ENCODE measurements at places on chromosomes 6 and 20.
A peak's percentile ranks its signal among the peaks of the same experiment; 100 is the strongest.

DNA sequence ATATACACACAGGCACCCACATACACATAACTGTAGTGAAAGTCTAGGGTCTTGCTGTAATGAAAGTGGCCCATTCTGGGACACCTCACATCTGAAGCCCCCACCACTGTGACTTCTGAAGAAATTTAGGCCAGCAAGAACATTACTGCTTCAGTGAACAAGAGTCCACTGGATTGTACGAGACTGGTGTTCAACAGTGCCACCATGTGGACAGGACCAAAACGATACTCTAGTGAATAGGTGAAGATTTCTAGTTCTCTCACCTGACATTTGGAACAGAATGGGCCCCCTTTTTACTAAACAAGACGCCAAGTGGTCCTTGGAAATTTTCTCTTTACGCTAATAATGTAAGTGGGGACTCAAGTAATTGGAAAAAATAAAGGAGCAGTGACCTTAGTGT is 156.9 kb downstream of the MAFB start:
- DNase-seq = no peak

DNA sequence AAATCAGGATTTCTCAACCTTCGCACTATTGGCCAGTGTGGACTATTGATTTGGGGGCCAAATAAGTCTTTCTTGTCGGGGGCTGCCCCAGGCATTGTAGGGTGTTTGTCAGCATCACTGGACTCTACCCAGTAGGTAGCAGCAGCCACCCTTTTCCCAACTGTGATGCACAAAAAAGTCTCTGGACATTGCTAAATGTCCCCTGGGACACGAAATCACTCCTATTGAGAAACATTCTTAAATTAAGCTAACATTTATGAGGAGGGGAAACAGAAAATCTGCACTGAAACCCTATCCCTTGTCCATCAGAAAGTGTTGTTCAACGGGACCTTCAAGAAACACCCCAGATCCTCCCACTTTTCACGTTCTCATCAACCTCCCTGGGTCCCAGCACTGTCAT is 54.2 kb downstream of the NFATC2 start:
- no peak for DNase-seq

- DNase-seq = no peak
Observed at GRCh38 chr6:14734416-14735340, 511.2 kb upstream of the JARID2 start.

GRCh38 chr6:110738899-110739365 is 76.3 kb downstream of the CDK19 start:
- no peak for DNase-seq

DNA sequence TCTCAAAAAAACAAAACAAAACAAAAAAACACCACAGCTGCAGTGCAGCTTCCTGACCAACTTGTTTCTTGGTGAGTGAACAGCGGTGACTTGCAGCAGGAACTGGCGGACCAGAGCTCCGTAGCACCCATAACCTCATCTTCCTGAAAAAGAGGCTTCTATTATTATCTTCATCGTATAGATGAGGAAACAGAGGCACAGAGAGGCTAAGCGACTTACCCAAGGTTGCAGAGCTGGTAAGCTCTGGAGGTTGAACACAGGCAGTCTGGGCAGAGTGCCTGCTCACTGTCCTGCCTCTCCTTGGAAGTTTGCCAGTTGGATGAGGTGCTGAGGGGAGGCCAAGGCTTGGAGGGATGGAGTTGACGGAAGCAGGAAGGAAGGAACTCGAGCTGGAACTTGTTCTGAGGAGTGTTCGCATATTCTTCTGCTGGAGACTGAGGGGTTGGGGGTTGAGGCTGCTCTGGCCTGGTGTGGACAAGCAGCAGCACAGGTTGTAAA is 47.9 kb upstream of the CCDC167 start:
- DNase-seq = no peak

DNA sequence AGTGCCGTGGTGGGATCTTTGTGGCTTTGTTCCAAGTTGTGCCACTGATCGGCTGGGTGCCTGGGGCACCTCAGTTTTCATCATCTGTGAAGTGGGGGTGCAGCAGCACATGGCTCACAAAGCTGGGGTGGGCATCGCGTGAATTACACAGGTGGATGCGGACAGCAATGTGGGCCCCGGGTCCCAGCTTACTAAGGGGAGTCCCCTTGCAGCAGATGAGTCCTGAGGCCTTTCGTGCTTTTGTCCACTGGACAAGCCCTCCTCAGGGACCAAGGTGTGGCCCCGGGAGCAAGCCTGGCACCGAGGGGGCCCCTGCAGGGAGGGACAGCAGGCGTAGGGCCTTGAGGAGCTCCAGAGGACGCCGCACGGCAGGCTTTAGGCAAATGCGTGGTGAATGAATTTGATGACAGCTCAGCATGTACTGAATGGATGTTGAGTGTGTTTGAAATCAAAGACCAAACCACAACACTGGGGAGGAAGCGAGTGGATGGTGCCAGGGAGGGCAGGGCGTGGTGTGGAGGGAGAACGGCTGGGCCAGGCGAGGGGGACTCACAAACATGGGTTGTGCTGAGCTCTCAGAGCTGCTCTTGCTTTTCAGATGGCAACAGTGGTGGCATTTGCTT is 53.2 kb downstream of the IRF4 start:
- no peak for DNase-seq

- DNase-seq = no peak
Observed at GRCh38 chr6:4356899-4357659, 221.7 kb upstream of the ECI2 start.

GRCh38 chr6:137147195-137147594 is 26.2 kb downstream of the IL22RA2 start:
- DNase-seq = no peak

DNA sequence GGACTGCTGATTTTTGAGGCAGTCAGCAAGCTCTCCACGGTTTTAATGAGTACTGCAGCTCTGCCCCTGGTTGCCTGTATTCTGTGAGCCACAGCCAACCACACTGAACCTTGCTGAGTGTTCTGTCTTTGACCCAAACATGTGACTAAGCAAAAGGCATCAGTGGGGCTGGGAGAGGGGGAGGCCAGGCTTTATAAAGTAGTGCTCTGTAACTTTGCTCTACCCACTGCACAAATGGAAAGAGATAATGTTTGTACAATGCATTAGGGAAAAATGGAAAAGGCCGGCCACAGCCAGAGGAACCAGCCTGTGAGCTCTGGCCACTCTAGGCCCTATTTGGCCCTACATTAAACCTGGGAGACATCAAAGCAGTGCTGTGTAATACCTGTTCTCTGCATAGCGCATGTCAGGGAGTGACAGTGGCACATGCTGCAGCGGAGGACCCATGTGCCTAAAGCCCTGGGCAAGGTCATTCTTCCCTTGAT is 22.0 kb downstream of the KLHL31 start:
- no peak for DNase-seq

GRCh38 chr20:24658920-24659660 is 189.7 kb downstream of the SYNDIG1 start:
- no peak for DNase-seq

GRCh38 chr20:59376109-59376841 is 75.9 kb downstream of the EDN3 start:
- no peak for DNase-seq

GRCh38 chr6:167796192-167796981 is 30.3 kb upstream of the AFDN start:
- no peak for DNase-seq

DNA sequence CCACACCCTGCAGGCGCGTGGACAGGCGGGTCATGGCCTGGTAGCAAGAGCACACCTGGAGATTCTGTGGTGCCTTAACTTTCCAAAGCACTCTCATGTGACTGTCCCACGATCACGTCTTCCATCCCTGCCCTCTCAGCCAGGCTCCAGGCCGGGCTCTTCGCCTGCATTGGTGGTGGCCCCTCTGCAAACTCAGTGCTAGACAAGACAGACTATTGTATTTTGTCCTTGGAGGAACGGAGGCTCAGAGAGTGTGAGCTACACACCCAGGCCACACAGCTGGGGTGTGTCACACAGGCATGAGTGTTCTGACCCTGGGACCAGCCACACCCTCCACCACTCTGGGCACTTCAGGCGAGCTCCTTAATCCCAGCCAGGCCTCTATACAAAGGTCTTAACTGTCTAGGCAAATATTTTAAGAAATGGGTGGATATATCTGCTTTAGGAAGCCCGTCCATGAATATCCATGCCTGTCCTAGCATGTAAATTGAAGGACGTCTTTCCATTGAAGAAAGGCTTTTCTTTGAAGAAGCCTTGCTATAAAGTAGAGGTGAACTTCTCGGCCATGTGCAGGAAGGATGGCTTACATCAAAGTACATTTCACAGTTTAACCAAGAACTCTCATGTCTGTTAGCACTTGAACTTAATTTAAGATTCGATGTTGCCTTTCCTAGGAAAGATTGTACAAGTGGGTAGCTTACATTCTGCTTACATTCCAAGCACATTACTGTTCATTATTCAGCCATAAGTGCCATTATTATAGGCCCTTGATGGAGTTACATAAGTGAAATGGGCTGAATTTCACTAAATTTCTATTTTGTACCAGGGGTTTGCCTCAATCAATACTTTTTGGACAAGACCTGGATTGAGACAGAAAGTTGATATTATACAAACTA is 263.9 kb downstream of the DLL1 start:
- DNase-seq = no peak

GRCh38 chr6:100153636-100154275 is 159.7 kb upstream of the MCHR2 start:
- no peak for DNase-seq

DNA sequence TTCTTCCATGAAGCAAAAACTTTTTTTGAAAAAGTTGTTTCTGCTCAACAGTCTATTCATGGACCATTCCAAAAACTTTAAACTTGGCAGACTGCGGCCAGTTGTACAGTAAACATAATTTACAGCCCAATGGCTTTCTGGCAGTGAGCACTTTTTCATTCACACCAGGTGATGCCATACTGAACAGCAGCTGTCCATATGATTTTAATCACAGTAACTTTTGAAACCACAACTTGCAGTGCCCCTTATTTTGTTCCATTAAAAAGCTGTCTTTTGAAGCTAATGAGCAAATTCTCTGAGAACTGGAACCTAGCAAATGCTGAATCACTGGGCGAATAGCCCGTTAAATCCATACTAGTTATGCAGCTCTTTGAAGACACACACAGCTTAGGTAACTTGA is 576.6 kb downstream of the PTPRT start:
- DNase-seq = no peak

DNA sequence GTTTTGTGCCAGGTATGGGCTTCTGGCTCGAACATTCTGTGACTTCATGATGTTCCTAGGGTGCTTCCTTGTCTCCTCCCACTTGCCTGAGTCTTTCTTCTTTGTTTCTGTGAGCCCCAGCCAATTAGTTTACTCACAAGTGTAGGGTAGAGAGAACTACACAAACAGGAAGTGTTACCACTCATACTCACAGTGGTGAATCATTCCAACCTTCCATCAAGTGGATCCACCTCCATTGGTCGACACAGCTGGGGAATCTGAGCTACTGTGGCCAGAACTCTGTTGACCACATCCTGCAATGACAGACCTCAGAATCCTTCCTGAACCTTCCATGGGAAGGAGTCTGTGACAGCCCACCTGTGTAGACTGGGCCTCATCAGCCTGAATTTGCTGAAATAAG is 76.8 kb downstream of the UNC5CL start:
- DNase-seq = no peak

GRCh38 chr6:128421788-128422187 is 98.6 kb downstream of the PTPRK start:
- no peak for DNase-seq

GRCh38 chr6:143060806-143061596 is at the start of gene AIG1:
Gene AIG1 (plus strand): TSS chr6:143060889. CDS start chr6:143060926, 37 bp downstream.
- peak; percentile 47 for DNase-seq

- DNase-seq = no peak
Observed at GRCh38 chr6:29762781-29763214, 39.6 kb downstream of the HLA-F start.

DNA sequence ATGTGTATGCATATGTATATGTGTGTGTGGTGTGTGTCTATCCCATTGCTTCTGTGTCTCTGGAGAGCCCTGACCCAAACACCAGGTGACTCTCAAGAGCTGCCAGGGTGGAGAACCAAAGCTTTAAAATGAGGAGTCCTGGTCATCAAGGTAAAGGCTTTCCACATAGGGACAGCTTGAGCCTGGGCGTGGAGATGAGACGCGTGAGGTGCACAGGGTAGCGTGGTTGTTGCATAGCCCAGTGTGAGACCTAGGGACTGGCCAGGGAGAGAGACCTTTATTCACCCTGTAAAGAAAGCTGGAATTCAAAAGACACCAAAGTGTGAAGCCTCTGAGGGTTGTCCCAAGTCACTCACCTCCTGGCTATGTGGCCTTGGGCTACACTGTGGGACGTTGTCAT is 149.1 kb downstream of the SYCP2 start:
- DNase-seq = no peak

GRCh38 chr20:22074635-22075034 is 369.2 kb downstream of the PAX1 start:
- DNase-seq = no peak

- no peak for DNase-seq
Observed at GRCh38 chr6:13764996-13765395, 49.4 kb downstream of the MCUR1 start.

DNA sequence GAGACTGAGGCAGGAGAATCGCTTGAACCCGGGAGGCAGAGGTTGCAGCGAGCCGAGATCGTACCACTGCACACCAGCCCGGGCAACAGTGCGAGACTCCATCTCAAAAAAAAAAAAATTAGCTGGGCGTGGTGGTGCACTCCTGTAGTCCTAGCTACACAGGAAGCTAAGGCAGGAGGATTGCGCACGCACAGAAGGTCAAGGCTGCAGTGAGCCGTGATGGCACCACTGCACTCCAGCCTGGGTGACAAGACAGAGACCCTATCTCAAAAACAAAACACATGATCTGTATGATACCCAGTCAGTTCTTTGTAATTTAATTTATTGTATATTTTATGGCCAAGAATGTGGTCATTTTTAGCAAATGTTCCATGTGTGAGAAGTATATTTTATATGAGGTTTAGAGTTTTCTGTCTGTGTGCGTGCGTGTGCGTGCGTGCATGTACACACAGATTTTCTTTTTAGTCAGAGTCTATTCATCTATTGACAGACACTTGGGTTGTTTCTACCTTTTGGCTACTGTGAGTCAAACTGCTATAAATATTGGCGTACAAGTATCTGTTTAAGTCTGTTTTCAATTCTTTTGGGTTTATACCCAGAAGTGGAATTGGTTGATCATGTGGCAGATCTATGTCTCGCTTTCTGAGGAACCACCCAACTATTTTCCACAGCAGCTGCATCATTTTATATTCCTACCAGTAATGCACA is 22.2 kb upstream of the MYL9 start:
- DNase-seq = no peak

- no peak for DNase-seq
Observed at GRCh38 chr6:133396984-133397348, 155.8 kb downstream of the EYA4 start.

DNA sequence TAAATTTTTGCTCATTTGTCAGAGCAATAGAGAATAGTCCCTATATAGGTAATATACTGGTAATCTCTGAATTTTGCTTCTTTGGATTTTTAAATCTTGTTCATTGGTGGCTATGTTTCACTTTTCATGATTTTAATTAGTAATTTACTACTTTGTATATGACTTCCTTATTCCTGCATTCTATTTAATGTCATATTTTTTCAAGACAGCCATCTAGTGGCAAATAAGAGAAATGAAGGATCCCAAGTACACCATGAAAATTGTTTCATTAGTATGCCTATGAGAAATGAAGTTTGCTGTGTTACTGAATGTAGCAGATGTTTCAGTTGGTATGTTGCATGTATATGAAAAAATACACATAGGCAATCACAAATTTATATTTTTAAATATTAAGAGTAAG is 82.4 kb downstream of the ZNF292 start:
- no peak for DNase-seq

- no peak for DNase-seq
Observed at GRCh38 chr6:169112483-169113320, 140.9 kb downstream of the THBS2 start.
